Activated CD8-positive, alpha-beta memory T cell treated with anti-CD3 and anti-CD28 coated beads for 48 hours (primary cell): ENCODE measurements at places on chromosomes 13 and 19.

DNA sequence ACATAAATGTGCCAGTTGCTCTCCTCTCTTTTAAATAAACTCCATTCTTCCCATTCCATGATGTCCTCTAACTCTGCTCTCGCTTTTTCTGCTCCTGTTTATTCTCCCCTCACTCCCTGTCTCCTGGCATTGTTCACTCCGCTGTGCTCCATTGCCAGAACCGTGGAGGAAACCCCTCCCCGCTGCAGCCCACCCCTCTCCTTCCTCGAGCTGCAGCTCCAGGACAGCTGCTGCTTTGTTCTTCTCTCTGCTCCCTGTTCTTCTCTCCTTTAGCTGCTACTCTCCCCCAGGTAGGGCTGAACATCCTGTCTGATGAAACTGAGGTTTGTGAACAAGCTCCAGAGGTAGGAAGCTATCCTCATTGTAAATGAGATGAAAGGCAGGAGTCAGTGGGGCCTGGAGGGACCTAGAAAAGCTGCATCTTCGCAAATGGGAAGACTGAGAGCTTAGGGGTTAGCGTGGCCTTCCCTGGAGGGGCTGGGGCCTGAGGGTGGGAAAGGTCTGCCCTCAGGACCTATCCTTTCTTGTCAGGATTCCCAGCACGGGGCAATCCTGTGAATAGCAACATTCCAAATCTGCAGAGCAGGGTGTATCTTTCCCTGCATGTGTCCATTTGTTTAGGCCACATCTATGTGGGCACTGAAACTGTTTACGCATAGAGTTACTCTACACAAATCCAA lies 243.7 kb downstream of the DNAJC15 start:
- no peak for DNase-seq

DNA sequence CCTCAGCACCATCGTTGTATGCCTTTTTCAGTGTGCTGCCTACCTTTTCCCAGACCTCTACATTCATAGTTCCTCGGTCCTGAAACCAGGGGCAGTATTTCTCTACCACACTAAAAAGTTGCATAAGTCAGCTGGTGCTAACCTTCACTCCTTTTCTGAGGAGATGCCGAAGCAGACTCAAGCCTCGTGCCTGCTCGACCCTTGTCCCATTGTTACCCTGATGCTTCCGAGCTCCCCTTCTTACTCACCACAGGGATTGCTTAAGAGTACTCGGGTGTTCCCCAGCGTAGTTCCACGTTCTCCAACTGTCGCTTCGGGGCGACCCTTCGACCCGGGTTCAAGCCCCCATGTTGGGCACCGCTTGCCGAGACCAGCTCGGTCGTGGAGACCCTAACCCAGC lies 19.0 kb upstream of the IL17D start:
- no peak for DNase-seq

- no peak for DNase-seq
Measured at GRCh38 chr13:52765611-52766390, 26.2 kb upstream of the CNMD start.

DNA sequence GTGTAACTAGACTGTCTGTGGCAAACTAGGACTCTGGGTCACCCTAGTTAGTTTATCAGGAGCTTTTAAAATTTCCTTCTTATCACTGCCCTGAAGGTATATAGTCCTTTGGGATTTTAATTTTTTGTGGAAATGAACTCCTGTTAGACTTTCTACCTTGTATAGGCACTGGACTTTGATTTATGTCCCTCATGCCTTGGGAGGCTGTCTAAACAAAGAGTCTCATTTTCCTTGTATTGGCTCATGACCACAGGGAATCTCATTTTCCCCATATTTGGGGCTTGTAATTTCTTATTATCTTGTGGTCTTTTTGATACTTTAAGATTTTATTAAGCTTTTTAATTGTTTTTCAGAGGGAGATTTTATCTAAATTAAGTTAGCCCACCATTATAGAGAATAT lies 21.4 kb downstream of the KCTD4 start:
- DNase-seq: no peak

DNA sequence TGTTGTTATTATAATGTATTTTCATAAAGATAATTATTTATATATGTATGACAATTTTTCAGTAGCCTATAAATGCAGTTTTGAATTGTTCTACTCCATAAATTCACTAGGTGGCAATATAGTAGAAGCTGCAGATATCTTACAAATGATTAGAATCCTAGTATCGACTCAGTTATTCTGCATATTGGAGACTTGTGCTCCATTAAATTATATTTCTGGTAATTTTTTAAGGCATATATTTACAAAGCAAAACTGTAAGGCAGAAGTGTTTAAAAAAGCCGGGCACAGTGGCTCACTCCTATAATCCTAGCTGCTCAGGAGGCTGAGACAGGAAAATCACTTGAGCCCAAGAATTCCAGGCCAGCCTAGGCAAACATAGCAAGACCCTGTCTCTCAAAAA lies 58.7 kb downstream of the DPY19L3 start:
- DNase-seq: no peak

- DNase-seq: no peak
Measured at GRCh38 chr13:73069206-73069805, 10.5 kb downstream of the KLF5 start.

DNA sequence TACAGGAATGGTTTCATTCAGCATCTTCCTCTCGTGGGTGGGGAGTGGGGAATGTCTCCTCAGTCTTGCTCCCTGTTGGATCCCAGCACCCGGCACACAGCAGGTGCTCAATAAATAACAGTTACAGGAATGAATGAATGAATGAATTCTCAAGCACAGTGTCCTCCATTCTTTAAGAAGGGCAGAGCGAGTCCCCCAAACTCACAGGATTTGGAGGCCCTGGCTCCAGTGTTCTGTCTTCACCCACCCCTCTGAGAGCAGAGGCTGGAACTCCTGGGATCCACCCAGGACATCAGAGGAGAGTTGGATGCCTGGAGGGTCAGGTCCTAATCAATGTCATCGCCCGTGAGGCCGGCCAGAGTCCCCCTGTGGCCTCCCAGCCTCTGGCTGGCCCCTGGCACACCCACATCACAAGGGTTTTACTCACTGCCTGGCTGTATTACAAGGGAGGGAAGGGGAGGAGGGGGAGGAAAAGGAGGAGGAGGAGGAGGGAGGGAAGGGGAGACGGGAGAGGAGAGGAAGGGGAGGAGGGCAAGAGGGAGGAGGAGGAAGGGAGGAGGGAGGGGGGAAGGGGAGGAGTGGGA lies 8.7 kb upstream of the CREB3L3 start:
- DNase-seq: no peak

- no peak for DNase-seq
Measured at GRCh38 chr13:85283408-85283807, 515.8 kb downstream of the SLITRK6 start.

DNA sequence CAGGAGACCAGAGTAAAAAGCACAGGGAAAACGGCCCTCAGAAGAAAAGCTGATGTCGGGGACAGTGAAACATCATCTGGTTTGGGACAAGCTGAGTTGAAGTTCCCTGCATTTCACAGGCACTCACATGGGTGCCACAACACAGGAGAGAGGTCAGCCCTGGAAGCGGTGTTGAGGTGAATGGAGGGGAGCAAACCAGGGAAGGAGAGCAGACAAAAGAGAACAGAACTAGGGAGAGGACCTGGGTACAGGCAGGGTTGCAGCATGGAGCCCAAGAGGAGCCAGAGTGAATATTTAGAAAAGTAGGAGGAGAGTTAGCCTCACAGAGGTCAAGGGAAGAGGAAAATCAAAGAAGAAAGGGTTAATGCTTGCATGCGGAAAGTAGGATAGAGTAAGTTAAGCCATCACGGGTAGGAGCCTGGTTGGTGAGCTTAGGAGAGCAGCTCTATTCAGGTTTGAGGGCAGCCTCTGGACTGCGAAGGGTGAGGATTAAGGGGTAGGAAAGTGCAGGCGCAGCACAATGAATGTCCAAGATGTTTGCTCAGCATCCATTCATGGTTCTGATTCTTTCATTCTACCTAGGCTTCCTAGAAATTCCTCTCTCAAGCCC lies 15.5 kb downstream of the FAM216B start:
- no peak for DNase-seq

GRCh38 chr13:24187185-24187584 lies 26.7 kb downstream of the SPATA13 start:
- no peak for DNase-seq

DNA sequence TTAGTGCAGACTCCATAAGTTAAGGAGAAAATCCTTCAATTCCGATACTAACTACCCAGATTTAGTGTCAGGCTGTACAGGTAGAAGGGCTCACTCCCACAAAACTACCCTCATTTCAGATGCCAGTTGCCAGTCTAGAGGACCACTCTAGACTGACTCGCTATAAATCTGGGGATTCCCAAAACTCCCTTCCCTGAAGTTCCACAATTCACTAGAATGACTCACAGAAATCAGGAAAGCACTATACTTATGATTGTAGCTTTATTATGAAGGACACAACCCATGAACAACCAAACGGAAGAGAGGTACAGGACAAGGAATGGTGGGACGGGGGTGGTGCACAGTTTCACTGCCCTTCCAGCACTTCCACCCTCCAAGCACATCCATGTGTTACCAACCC lies 321.2 kb downstream of the DIAPH3 start:
- no peak for DNase-seq

GRCh38 chr13:100921139-100921538 lies 246.5 kb upstream of the TMTC4 start:
- no peak for DNase-seq

DNA sequence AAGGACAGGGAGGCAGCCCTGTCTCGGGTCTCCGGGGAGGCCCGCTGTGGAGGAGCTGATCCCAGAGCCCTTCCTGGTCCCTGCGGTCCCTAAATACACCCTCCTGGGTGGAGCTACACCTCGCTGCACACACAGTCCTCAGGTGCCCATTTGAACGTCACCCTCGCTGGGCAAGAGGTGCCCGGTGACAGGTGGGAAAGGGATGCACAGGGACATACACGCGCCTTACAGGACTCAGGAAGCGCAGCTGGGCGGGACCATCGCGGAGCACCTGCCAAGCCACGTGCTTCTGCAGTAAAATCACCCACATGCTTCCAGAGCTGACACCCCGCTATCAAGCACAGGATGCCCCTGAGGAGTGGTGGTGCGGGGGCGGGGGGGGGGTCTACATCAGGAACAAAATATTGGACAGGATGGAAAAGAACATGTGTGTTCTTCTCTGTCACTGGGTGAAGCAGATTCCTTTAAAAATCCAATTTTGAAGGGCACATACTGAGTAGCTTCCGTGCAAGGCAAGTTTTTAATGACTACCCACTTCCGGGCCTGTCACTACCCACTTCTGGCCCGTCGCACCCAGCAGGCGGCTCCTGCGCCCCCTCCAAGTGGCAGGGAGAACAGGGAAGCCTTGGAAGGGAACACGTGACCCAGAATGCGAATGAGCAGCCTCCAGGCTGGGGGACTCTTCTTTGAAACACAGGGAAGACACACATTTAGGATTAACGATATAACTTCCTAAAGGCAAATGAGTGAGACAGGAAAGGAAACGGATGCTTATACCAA lies 78.9 kb downstream of the COL4A1 start:
- DNase-seq: no peak
